ENCODE measurements at places on chromosomes 7 and 10.

- no peak for DNase-seq
Measured at GRCh38 chr7:33418251-33418701, 288.9 kb downstream of the BBS9 start.

GRCh38 chr10:13225601-13226000 is 8.6 kb downstream of the UCMA start:
- DNase-seq = no peak

- DNase-seq = no peak
Measured at GRCh38 chr7:106345421-106346166, 60.8 kb upstream of the NAMPT start.

DNA sequence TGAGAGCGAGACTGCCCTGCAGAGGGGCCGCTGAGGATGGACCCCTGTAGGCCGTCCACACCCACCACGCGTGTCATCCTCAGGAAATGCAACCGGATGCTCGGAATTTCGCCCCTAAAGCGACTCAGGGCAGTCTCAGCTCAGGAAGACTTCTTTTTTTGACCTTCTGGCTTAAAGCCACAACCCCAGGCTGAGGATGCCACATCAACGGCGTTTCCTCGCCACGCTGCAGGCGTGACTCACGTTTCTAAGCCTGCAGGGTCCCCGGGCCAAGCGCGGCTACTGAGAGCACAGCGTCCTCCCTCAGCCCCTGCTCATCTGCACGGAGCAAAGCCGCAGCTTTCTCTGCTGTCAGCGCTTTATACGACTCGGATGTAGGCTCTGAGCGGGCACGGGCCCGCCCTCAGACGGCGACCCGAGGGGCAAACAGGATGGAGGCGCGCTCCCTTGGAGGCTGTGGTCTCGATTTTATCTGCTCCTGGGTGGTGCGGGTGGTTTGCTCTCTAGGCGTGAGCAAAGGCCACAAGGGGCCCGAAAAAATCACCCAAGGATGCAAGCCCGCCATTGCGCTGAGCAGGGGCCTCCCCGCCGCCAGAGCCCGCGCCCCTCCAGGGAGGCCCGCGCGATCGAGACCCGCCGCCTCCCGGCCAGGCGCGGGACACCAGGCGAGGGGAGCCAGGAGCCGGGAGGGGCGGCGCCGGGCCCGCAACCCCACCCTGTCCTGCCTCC is 726 bp upstream of the INSIG1 start:
- no peak for DNase-seq

- DNase-seq = no peak
Measured at GRCh38 chr7:107652642-107653041, 8.0 kb upstream of the SLC26A4 start.

- DNase-seq = no peak
Measured at GRCh38 chr10:117165538-117166417, 27.7 kb upstream of the VAX1 start.

Data from epithelial cell of proximal tubule (primary cell).